ENCODE measurements at places on chromosomes 1 and 21. TPM values are rescaled to one million over a fixed set of nuclear protein-coding genes. Genes with fewer than 3 reads are reported as not detected.

DR1 gene
- 73.8 TPM for total RNA-seq

GPATCH3 gene
- total RNA-seq: 14.8 TPM

KRTAP21-2 gene
- not detected for total RNA-seq

IL19 gene
- total RNA-seq: not detected

PTCH2 gene
- 1.3 TPM for total RNA-seq

PIGR gene
- total RNA-seq: 2.6 TPM

ACTL8 gene
- 0.69 TPM for total RNA-seq

SPATA17 gene
- total RNA-seq: 2.5 TPM

CELA3B gene
- total RNA-seq: 5.3 TPM

CADM3 gene
- not detected for total RNA-seq

CRABP2 gene
- 209 TPM for total RNA-seq

- no peaks in the 10 kb centered on the region for H3K36me3 ChIP-seq
- H3K4me1 ChIP-seq: peaks cover 4% of the 10 kb centered on the region
- no peak overlapping the region for H3K27ac ChIP-seq
- DNase-seq: no peak
Measured at GRCh38 chr1:180249725-180250498, 19.8 kb downstream of the LHX4 start.

GRCh38 chr21:45962531-45963231 lies 18.9 kb upstream of the COL6A1 start:
- no peak overlapping the region for H3K4me3 ChIP-seq
- H3K27me3 ChIP-seq: no peaks in the 10 kb centered on the region
- DNase-seq: no peak
- no peaks in the 10 kb centered on the region for H3K4me1 ChIP-seq
- H3K27ac ChIP-seq: no peak overlapping the region

DNA sequence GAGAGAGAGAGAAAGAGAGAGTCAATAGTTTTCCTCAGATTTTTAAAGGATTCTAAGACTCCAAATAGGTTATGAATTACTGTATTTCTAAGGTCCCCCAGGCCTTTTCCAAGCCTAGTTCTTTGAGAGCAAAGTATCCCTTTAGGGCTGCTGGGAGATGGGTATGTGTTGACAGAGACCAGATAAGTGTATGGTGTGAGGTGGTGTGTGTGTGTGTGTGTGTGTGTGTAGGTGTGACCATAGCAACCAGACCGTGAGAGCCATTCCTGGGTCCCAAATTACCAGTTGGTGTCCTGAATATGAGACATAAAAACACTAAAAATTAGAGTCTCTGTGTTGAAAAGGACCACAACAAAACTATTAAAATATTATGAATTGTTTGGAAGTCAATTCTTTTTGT lies 41.7 kb upstream of the DNAJC6 start:
- H3K27ac ChIP-seq: no peak overlapping the region
- no peaks in the 10 kb centered on the region for H3K4me1 ChIP-seq
- DNase-seq: no peak

DNA sequence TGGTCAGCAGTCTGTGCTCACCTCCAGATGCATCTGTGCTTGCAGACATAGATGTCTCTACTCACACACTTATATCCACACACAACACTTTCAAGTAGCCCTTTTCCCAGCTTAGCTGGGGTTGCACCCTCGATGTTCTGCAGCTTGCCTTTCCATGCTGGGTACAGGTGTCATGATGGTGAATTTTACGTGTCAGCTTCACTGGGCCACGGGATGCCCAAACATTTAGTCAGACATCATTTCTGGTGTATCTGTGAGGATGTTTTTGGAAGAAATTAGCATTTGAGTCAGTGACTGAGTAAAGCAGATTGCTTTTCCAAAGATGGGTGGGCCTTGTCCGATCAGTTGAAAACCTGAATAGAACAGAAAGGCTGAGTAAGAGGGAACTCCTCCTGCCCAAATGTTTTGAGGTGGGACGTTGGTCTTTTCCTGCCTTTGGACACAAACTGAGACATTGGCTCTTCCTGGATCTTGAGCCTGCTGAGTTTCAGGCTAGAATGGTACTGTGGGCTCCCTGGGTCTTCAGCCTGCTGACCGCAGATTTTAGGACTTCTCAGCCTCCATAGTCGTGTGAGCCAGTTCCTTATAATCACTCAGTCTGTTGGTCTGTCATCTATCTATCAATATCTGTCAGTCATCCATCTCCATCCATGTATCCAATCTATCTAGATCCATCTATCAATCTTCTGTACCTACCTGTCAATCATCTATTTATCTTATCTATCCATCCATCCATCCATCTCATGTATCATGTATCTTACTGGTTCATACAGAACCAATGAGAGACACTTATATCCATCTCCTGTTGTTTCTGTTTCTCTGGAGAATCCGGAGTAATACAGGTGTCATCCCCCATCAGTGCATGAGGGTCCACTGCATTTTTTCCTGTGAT lies 12.7 kb upstream of the OBSCN start:
- no peaks in the 10 kb centered on the region for H3K27me3 ChIP-seq
- H3K4me1 ChIP-seq: no peaks in the 10 kb centered on the region
- H3K27ac ChIP-seq: no peak overlapping the region
- H3K4me3 ChIP-seq: no peak overlapping the region
- no peak for DNase-seq

DNA sequence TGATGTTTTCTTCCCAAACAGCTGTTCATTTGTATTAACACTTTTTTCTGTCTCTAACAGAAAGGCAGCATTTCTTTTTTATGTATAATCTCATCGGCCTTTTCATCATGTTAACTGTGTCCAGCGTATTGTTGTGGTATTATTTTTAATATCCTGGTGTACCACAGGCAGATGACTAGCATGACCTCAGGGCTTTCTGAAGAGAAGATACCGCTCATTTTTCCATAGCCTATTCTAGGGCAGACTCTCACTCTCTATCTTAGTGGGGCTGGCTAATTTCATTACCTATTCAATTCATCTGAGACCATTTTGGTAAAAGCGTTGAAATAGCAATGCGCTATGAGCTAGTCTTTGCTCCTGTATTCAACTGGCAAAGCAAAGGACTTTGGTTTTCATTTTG lies 209.9 kb downstream of the SDCCAG8 start:
- H3K27me3 ChIP-seq: no peaks in the 10 kb centered on the region
- H3K36me3 ChIP-seq: no peaks in the 10 kb centered on the region

DNA sequence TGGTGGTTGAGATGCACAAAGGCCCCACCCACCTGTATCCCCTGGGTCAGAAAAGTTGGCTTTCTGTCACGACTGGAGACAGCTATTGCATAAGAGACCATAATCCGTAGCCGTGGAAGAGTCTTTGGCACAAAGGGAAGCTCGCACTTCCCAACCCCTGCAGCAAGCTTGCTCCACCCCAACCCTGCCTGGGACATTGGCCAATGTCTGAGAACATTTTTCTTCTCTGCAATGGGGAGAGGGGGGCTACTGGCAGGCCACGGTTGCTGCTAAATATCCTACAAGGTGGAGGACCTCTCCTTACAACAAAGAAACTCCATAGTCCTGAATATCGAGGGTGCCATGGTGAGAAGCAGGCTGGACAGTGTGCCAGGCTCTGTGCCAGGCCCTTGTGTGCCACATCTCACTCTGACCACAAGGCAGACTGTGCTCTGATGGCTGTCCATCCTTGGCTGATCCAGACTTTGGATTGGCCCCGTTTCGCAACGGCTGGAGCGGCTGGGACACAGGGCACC lies 104.1 kb downstream of the CSMD2 start:
- no peak for DNase-seq
- H3K4me1 ChIP-seq: no peaks in the 10 kb centered on the region
- no peak overlapping the region for H3K27ac ChIP-seq
- H3K27me3 ChIP-seq: peaks cover 14% of the 10 kb centered on the region
- H3K36me3 ChIP-seq: no peaks in the 10 kb centered on the region
- H3K4me3 ChIP-seq: no peak overlapping the region

DNA sequence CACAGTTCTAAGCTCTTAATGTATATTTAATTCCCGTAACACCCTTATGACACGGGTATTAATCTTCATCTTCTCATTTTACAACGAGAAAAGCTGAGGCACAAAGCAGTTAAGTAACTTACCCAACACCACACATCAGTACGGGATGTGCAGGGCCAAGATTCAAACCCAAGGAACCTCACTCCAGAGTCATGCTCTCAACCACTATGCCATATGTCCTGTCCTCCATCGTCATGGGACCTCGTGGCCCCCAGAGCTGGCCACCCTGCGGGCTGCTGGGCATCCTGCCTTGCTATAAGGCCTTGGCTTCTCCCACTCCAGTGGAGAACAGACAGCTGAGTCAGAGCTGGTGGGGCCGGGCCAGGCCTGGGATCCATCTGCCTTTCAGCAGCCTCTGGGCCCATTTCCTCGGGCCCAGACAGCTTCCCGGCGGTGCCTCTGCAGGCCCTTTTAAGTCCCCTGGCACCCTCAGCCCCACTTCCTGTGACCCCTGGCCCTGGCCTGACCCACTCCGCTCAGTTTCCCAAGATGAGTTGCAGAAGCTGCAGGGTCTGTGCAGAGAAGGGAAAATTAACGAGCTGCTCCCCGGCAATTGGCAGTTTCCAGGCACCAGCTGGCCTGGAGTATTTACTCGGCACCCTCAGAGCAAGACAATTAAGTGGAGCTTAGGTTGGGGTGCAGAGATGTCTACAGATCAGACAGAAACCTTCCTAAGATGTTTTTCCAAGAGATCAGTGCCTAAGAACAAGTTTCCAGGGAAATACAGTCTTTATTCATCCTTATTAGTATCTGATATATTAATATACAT lies 98.2 kb downstream of the EPHB2 start:
- H3K36me3 ChIP-seq: no peaks in the 10 kb centered on the region
- H3K27ac ChIP-seq: no peak overlapping the region
- H3K27me3 ChIP-seq: no peaks in the 10 kb centered on the region
- no peak overlapping the region for H3K4me3 ChIP-seq
- DNase-seq: no peak
- H3K4me1 ChIP-seq: no peaks in the 10 kb centered on the region

DNA sequence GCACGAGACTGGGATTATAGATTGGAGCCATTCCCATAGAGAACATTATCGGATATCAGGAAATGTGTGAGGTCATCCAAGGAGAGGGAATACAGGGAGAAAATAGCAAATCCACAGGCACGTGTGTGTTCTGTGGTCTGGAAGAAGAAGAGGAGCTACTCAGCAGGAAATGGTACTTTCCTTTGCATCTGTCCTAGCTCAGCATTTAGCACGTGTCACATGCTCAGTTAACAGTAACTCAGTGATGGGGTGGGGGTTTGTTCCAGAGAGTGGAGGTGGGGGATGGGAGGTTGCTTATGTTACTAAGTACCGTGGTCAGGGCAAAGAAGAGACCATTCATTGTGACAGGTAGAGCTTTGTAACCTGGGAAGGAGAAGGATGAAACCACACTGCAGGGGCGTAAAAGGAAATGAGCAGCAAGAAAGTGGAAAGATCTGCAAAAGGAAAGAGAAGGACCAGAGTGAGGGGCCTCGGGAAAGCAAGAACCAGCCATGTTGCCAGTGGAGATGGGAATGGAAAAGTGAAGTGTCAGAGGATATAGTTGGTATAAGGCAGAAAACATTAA lies 100.4 kb downstream of the ATP5PO start:
- no peak for DNase-seq
- 0 out of 2 replicates have a peak, but pooled peaks cover 1% of the 10 kb centered on the region for H3K36me3 ChIP-seq
- no peaks in the 10 kb centered on the region for H3K4me1 ChIP-seq
- no peaks in the 10 kb centered on the region for H3K27me3 ChIP-seq
- no peak overlapping the region for H3K27ac ChIP-seq

DNA sequence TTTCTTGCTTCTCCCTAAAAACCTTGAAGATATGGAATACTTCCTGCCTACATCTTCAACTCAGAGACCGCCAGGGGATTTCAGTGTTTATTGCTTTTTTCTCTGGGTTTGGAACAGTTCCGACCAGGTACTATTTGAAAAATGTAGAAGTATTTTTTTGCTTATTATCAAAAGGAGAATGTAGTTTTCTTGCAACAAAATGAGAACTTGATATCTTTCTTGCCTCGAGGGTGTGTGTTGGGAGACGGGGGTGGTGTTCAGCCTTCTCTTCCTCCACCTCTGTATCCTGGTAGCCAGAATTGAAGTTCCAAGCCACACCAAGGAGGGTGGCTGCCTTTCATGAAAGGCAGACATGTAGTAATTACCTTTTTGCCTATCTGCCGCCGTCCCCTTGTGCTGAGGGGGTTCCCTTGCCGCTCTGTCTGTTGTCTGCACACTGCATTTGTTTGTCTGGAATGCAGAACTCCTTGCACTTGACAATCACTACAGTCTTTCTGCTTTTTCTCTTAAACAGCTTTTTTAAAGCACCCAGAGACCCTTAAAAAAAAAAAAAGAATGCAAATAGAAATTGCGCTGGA lies 212.1 kb downstream of the PBX1 start:
- H3K27me3 ChIP-seq: no peaks in the 10 kb centered on the region
- H3K4me3 ChIP-seq: no peak overlapping the region
- peaks cover 58% of the 10 kb centered on the region for H3K4me1 ChIP-seq
- H3K36me3 ChIP-seq: no peaks in the 10 kb centered on the region
- H3K27ac ChIP-seq: peak overlapping the region; percentile 75

DNA sequence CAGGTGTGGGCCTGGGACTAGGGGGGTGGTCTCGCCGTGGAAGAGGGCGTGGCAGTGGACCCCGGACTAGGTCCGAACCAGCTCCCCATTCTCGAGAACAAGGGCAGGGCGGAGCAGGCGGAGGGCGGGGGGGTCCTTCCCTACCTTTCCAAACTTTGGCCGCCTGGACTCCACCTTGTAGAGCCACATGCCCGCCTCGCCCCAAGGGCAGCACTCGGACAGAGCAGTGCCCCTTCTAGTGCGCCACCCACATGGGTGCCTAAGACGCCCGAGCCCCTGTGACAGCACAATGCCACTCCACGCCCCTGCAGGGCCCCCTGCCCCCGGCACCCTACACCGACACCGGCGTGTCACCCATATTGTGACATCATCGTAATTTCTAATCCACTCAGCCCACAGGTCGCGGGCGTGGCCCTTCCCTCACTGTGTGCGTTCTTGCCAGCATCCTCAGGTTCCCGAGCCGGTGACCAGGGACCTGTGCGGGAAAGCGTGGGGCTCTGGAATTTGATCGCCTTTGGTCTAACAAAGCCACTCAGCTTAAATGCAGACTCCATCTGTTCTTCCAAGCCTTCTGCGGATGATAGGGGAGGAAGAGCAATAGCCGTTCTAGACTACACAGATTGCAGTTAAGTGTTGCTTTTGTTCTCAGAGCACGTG lies 553 bp upstream of the STMN1 start:
- no peaks in the 10 kb centered on the region for H3K27me3 ChIP-seq
- peaks cover 5% of the 10 kb centered on the region for H3K4me1 ChIP-seq
- no peak for DNase-seq
- no peak overlapping the region for H3K27ac ChIP-seq

GRCh38 chr1:179872558-179872957 lies 5.0 kb downstream of the TOR1AIP2 start:
- no peak overlapping the region for H3K4me3 ChIP-seq
- peaks cover 26% of the 10 kb centered on the region for H3K36me3 ChIP-seq
- H3K4me1 ChIP-seq: peaks cover 10% of the 10 kb centered on the region
- H3K27me3 ChIP-seq: no peaks in the 10 kb centered on the region
- no peak for DNase-seq

DNA sequence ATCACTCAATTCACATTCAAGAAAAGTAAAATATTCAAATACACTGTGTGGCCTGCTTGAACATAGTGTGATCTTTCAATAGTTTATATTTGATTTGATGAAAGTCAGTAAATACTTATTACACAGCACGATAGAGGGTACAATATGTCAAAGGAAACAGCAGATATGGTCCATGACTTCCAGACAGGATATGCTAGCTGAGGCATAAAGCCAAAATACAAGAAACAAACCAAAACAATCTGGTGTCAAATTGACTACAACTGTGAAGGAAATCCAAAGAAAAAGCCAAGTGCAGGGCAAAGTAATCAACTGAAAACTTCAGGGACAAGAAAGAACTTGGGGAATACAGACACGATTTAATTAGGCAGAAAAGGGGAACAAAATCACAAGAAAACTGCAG lies 19.3 kb downstream of the RRAGC start:
- H3K36me3 ChIP-seq: peaks cover 4% of the 10 kb centered on the region
- no peaks in the 10 kb centered on the region for H3K4me1 ChIP-seq
- DNase-seq: no peak
- H3K27me3 ChIP-seq: no peaks in the 10 kb centered on the region
- no peak overlapping the region for H3K27ac ChIP-seq
- H3K4me3 ChIP-seq: no peak overlapping the region

GRCh38 chr1:82179131-82179530 lies 378.4 kb downstream of the ADGRL2 start:
- no peak overlapping the region for H3K27ac ChIP-seq

Measured in HCT116 (cell line).